ENCODE measurements at places on chromosomes 7 and 10.

GRCh38 chr10:5643346-5644067 lies 22.9 kb downstream of the ASB13 start:
- no peak for DNase-seq

GRCh38 chr10:62284221-62284620 lies 15.6 kb upstream of the RTKN2 start:
- DNase-seq = no peak

DNA sequence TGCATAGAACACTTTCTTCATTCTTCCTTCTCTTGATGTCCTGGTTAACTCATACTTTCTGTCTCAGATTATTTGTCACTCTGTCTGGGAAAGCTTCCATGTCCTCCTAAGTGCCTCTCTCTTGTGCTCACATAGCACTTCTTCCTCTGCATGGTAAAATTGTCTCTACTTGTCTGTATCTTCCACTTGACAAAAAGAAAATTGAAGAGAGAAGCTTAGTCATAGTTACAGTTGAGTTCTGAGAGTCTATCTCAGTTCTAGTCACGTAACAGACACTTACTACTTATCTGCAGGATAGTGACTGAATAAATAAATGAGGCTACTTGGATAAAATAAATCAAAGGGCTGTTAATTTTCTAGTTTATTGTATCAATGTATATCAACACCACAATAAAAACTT lies 458.1 kb downstream of the HTR7 start:
- DNase-seq = no peak

DNA sequence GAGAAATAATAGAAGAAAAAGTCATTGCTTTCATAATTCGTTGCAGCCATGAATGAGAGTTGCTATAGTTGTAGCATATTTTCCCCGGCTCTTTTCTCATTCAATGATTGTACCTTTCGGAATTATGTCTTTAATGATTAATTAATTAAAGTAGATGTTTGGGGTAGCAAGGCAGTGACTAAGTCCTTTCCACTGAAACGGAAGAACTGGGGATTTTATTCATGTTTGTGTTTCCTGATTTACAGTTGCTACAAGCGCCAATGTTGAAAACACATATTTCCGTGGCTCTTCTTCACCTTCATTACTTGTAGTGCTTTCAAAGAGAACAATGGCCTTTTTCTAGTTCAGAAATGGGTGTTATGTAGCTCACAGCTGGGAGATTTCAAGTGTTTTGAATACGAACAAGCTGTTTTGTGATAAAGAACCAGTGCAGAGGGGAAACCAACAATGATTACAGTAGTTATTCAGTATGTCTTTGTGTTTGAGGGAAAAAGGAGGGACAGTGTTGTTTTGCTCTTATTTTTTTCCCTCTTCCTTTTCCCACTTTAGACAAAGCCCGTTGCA lies 153.5 kb downstream of the NSUN6 start:
- DNase-seq = no peak
